Activated T-helper 2 cell treated with anti-CD3 and anti-CD28 coated beads, Interferon-gamma antibody, Interleukin-2, Interleukin-4, amounts not matched to agents 10 μg/mL and 5 μg/mL and 100 μg/mL, durations not matched to agents 14 hours and 24 hours and 36 hours (primary cell): ENCODE measurements at places on chromosomes 5 and 9. TPM values are rescaled to one million over a fixed set of nuclear protein-coding genes. Genes with fewer than 3 reads are reported as not detected.
A peak's percentile ranks its signal among the peaks of the same experiment; 100 is the strongest.

The SLC27A4 gene
- 30.5 and 32.0 TPM in 2 replicates for total RNA-seq

The PCDHA10 gene
- total RNA-seq: not detected in 2 replicates

The PCDHA3 gene
- not detected in 2 replicates for total RNA-seq

The ARAP3 gene
- 9.9 and 10.5 TPM in 2 replicates for total RNA-seq

The NME5 gene
- total RNA-seq: not detected in 2 replicates

The ZFAND5 gene
- 95.5 and 99.1 TPM in 2 replicates for total RNA-seq

The PCDHB7 gene
- total RNA-seq: 0.07 TPM in 1 of 2 replicates, not detected in the other

The GZMA gene
- total RNA-seq: 95.1 and 96.9 TPM in 2 replicates

The CD72 gene
- 11.3 and 11.4 TPM in 2 replicates for total RNA-seq

The C1QTNF2 gene
- total RNA-seq: not detected in 2 replicates

The CSF2 gene
- 764 and 772 TPM in 2 replicates for total RNA-seq

The IL9 gene
- total RNA-seq: 94.0 and 104 TPM in 2 replicates

The ANXA2R gene
- 2.1 and 2.5 TPM in 2 replicates for total RNA-seq

DNA sequence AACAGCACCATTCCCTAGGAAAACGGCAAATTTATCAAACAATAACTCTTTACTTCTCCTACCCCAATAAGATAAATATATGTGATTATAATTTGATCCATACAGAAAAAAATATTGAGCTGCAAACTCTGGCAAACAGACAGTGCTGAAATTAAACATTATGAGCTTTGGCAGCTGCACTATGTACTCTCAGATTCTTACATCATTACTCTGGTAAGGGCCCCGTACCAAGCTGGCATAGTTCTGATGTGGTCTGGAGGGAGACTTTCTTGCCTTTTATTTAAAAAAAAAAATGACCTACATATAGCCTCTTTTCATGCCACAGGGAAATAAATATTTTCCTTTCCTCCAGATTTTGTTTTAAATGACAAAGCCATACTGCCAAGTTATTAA, 95.0 kb downstream of the NR6A1 start:
- H3K27me3 ChIP-seq: peaks cover 15% of the 10 kb centered on the region
- H3K4me1 ChIP-seq: peaks cover 15% of the 10 kb centered on the region
- DNase-seq: no peak
- H3K4me3 ChIP-seq: no peak overlapping the region
- no peak overlapping the region for H3K27ac ChIP-seq
- H3K36me3 ChIP-seq: peaks cover 3% of the 10 kb centered on the region

GRCh38 chr9:98248737-98249474, 6.5 kb downstream of the TBC1D2 start:
- H3K4me3 ChIP-seq: no peak overlapping the region
- H3K4me1 ChIP-seq: peaks cover 19% of the 10 kb centered on the region
- H3K27ac ChIP-seq: peak overlapping the region; percentile 69

GRCh38 chr5:141641634-141642267, 5.0 kb downstream of the RELL2 start:
- no peaks in the 10 kb centered on the region for H3K27me3 ChIP-seq
- H3K4me1 ChIP-seq: peaks cover 17% of the 10 kb centered on the region

DNA sequence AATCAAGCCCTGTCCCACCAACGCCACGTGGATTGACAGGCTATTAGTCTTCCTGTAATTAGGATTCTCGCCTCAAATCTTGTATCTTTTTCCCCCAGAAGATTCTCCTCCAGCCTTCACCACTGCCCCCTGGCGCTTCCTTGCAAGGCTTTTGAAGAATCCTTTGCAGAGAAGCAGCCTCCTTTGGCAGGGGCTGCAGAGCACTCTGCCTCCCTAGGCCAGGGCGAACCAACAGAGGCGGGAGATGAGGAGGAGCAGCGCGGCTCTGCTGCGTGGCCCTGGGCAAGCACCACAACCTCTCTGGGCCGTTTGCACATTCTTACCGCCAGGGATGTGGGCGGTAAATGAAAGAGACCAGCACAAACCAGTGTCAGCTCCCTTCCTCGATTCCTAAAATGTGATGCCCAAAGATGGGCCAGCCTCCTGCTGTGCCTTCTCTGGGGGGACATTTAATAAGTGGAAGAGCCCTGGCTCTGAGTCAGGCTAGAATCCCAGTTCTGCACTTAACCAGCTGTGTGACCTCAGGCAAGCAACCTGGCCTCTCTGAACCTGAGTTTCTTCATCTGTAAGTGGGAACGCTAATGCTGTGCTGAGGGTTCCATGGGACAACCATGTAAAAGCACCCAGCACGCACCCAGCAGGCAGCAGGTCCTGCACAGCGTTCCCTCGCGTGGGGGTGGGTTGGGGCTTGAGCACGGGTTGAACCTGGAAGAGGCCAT, 128.6 kb downstream of the KCNIP1 start:
- DNase-seq: no peak
- H3K27me3 ChIP-seq: peaks cover 6% of the 10 kb centered on the region
- H3K27ac ChIP-seq: no peak overlapping the region
- H3K36me3 ChIP-seq: no peaks in the 10 kb centered on the region
- no peak overlapping the region for H3K4me3 ChIP-seq

GRCh38 chr5:13536933-13537332, 407.6 kb downstream of the DNAH5 start:
- no peaks in the 10 kb centered on the region for H3K27me3 ChIP-seq
- no peaks in the 10 kb centered on the region for H3K4me1 ChIP-seq
- H3K27ac ChIP-seq: no peak overlapping the region
- no peak overlapping the region for H3K4me3 ChIP-seq
- no peak for DNase-seq
- no peaks in the 10 kb centered on the region for H3K36me3 ChIP-seq

- peak overlapping the region; percentile 59 for H3K27ac ChIP-seq
- no peak overlapping the region for H3K4me3 ChIP-seq
- H3K36me3 ChIP-seq: peaks cover 56% of the 10 kb centered on the region
- H3K4me1 ChIP-seq: peaks cover 25% of the 10 kb centered on the region
- DNase-seq: no peak
These were observed 93.3 kb downstream of the MELK start for GRCh38 chr9:36665921-36666431.

- peaks cover 17% of the 10 kb centered on the region for H3K4me1 ChIP-seq
- H3K27ac ChIP-seq: no peak overlapping the region
- no peaks in the 10 kb centered on the region for H3K27me3 ChIP-seq
- H3K4me3 ChIP-seq: no peak overlapping the region
- peaks cover 54% of the 10 kb centered on the region for H3K36me3 ChIP-seq
These were observed 15.8 kb downstream of the PSMB7 start for GRCh38 chr9:124399323-124399967.

DNA sequence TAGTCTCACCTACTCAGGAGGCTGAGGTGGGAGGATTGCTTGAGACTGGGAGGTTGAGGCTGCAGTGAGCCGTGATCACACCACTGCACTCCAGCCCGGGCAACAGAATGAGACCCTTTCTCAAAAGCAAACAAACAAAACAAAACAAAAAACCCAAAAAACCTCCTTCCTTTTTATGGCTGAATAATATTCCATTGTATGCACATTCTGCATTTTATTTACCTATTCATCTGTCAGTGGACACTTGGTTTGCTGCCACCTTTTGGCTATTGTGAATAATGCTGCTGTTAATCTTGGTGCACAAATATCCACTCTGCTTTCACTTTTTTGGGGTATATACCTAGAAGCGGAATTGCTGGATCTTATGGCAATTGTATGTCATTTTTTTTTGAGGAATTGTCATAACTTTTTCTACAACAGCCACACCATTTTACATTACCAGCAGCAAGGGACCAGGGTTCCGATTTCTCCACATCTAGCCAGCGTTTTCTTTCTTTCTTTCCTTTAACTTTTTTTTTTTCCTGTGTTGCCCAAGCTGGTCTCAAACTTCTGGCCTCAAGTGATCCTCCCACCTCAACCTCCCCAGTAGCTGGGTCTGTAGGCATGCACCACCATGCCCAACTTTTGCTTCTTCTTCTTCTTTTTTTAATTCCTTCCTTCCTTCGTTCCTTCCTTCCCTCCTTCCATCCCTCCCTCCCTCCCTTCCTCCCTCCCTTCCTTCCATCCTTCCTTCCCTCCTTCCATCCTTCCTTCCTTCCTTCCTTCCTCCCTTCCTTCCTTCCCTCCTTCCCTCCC, 30.6 kb downstream of the NKX2-5 start:
- no peaks in the 10 kb centered on the region for H3K36me3 ChIP-seq
- H3K27me3 ChIP-seq: peaks cover 22% of the 10 kb centered on the region
- H3K4me3 ChIP-seq: no peak overlapping the region
- DNase-seq: no peak
- H3K4me1 ChIP-seq: no peaks in the 10 kb centered on the region
- H3K27ac ChIP-seq: no peak overlapping the region

GRCh38 chr9:79581388-79581787, 9.6 kb downstream of the TLE4 start:
- no peak for DNase-seq
- peak overlapping the region; percentile 86 for H3K27ac ChIP-seq
- peaks cover 70% of the 10 kb centered on the region for H3K36me3 ChIP-seq
- H3K4me1 ChIP-seq: peaks cover 78% of the 10 kb centered on the region
- peak overlapping the region; percentile 68 for H3K4me3 ChIP-seq

DNA sequence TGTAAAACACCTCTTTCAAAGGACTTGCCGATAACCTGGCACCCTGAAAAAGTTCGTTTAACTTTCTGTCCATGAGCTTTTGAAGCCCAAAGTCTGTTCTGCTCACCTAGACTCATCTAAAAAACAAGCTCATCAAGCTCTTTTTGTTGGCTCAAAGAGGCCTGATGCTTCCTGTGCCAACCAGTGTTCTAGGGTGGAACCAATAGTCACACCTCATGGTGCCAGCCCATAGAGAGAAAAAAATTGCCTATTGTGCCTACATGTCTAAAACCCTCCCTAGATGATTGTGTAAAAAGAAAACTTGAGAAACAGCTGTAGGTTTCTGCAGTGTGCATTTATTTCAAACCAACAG, 4.7 kb downstream of the SH3RF2 start:
- H3K4me1 ChIP-seq: peaks cover 77% of the 10 kb centered on the region
- H3K27ac ChIP-seq: no peak overlapping the region
- H3K36me3 ChIP-seq: no peaks in the 10 kb centered on the region

GRCh38 chr5:177295924-177296323, 7.6 kb downstream of the RAB24 start:
- no peak overlapping the region for H3K4me3 ChIP-seq
- peaks cover 41% of the 10 kb centered on the region for H3K4me1 ChIP-seq
- H3K36me3 ChIP-seq: peaks cover 65% of the 10 kb centered on the region
- H3K27me3 ChIP-seq: no peaks in the 10 kb centered on the region

- no peak for DNase-seq
- peaks cover 11% of the 10 kb centered on the region for H3K4me1 ChIP-seq
- H3K27me3 ChIP-seq: peaks cover 6% of the 10 kb centered on the region
- H3K36me3 ChIP-seq: no peaks in the 10 kb centered on the region
These were observed 4.2 kb downstream of the ASS1 start for GRCh38 chr9:130448771-130449603.

- no peaks in the 10 kb centered on the region for H3K27me3 ChIP-seq
- peaks cover 62% of the 10 kb centered on the region for H3K36me3 ChIP-seq
- no peak overlapping the region for H3K4me3 ChIP-seq
- H3K4me1 ChIP-seq: peaks cover 59% of the 10 kb centered on the region
- no peak for DNase-seq
These were observed 9.6 kb downstream of the NDFIP1 start for GRCh38 chr5:142118155-142118686.

DNA sequence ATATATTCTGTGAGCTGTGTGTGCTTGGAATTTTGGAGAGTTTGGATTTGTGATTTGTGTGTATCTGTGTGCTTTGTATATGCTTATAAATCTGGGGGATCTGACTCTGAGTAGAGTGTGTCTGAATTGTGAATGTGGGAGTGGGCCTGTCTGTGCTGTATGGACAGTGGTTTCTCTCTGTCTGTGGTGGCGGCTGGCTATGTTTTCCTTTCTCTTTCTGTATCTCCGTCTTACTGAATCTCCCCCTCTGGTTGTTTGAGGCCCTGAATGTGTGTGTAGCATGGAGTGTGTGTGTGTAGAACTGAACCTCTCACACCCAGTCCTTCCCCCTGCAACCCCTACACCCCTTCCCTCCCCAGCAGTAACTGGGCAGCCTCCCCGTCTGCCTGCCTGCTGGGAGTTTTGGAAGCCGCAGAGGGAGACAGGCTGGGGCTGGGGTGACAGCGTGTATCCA, 4.7 kb downstream of the CXXC5 start:
- DNase-seq: no peak
- peaks cover 33% of the 10 kb centered on the region for H3K27me3 ChIP-seq
- no peaks in the 10 kb centered on the region for H3K36me3 ChIP-seq
- no peak overlapping the region for H3K27ac ChIP-seq
- no peak overlapping the region for H3K4me3 ChIP-seq

- H3K27ac ChIP-seq: no peak overlapping the region
- no peaks in the 10 kb centered on the region for H3K27me3 ChIP-seq
- no peak for DNase-seq
- no peaks in the 10 kb centered on the region for H3K4me1 ChIP-seq
- H3K36me3 ChIP-seq: no peaks in the 10 kb centered on the region
These were observed 64.2 kb downstream of the SGCD start for GRCh38 chr5:156391139-156391538.

- no peaks in the 10 kb centered on the region for H3K36me3 ChIP-seq
- H3K27me3 ChIP-seq: no peaks in the 10 kb centered on the region
- no peaks in the 10 kb centered on the region for H3K4me1 ChIP-seq
- H3K4me3 ChIP-seq: no peak overlapping the region
- no peak for DNase-seq
- no peak overlapping the region for H3K27ac ChIP-seq
These were observed 494.8 kb upstream of the WWC1 start for GRCh38 chr5:167796672-167797071.

- no peak overlapping the region for H3K27ac ChIP-seq
- H3K4me1 ChIP-seq: peaks cover 9% of the 10 kb centered on the region
- H3K4me3 ChIP-seq: no peak overlapping the region
- DNase-seq: no peak
- H3K36me3 ChIP-seq: no peaks in the 10 kb centered on the region
- no peaks in the 10 kb centered on the region for H3K27me3 ChIP-seq
These were observed 61.3 kb downstream of the MEGF9 start for GRCh38 chr9:120652934-120653333.

DNA sequence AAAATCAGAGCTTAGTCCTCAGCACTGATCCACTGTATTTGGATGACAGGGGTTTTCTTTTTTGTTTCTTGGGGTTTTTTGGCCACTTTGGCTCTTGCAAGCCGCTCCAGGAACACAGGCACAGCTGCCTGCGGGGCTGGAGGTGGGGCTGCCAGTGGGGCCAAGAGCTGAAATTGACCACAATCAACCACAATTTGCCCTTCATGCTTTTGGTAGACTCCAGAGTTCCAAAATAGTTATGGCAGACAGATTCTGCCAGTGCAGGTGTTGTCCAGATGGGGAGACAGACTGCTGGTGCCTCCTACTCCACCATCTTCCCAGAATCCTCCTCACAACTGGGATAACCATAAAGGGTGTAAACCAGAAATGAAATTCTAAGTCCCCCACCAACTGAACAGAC, 36.5 kb downstream of the PLEKHG4B start:
- H3K4me3 ChIP-seq: no peak overlapping the region
- H3K27me3 ChIP-seq: peaks cover 2% of the 10 kb centered on the region
- H3K4me1 ChIP-seq: no peaks in the 10 kb centered on the region
- DNase-seq: no peak
- H3K27ac ChIP-seq: no peak overlapping the region

DNA sequence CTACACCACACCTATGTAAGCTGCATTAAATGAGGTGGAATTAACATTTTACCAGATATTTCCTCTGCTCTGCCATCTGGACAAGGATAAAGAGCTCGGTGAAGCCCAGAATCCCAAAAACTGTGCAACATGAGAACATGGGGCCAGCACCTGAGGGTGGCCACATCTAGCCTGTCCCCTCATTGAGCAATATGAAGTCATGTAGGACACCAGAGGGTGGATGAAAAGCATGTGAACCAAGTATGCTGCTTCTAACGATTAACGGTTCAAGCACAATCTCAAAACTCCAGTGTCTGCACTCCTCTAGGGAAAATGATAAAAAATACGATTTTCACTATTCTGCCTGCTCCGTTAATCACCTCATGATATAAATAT, 545.8 kb downstream of the EBF1 start:
- DNase-seq: no peak
- no peak overlapping the region for H3K4me3 ChIP-seq
- no peaks in the 10 kb centered on the region for H3K36me3 ChIP-seq
- no peaks in the 10 kb centered on the region for H3K27me3 ChIP-seq
- no peak overlapping the region for H3K27ac ChIP-seq

- no peak overlapping the region for H3K4me3 ChIP-seq
- H3K27me3 ChIP-seq: no peaks in the 10 kb centered on the region
- no peak for DNase-seq
- no peaks in the 10 kb centered on the region for H3K4me1 ChIP-seq
These were observed 81.4 kb downstream of the CD180 start for GRCh38 chr5:67115246-67115645.
